ENCODE measurements at places on chromosomes 1 and 21. TPM values are rescaled to one million over a fixed set of nuclear protein-coding genes. Genes with fewer than 3 reads are reported as not detected.
A peak's percentile ranks its signal among the peaks of the same experiment; 100 is the strongest.

GBP4 gene
- 32.9 TPM for total RNA-seq

CDA gene
- total RNA-seq, result 8.8 TPM

ESRRG gene
- 0.29 TPM for total RNA-seq

BARHL2 gene
- not detected for total RNA-seq

GRCh38 chr1:117565745-117566455 lies 39.9 kb upstream of the TENT5C start:
- peak; percentile 51 for DNase-seq

- DNase-seq, result no peak
Measured at GRCh38 chr21:35737449-35737848, 322.9 kb downstream of the SETD4 start.

DNA sequence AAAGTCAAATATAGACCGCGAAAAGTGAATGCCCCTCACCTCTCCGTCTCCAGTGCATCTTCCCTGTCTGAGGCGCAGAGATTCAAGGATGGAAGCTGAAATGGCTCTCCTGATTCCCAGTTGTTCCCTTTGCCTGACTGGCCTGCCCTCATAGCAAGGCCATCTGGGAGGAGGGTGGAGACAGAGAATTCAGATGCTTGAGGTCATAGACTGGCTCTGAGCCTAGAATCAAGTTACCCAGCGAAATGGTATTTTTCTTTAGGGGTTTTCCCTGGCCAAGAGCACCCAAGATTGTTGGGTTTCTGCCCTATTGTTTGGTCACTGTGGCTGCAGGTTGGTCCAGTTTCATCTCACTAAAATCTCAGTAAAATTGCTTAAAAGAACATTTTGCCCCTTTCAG lies 7.2 kb downstream of the METTL13 start:
- DNase-seq, result no peak
